ENCODE measurements at places on chromosomes 4 and X.
A peak's percentile ranks its signal among the peaks of the same experiment; 100 is the strongest.

GRCh38 chrX:153459986-153460385 is 10.4 kb downstream of the HAUS7 start:
- DNase-seq: peak; percentile 42

DNA sequence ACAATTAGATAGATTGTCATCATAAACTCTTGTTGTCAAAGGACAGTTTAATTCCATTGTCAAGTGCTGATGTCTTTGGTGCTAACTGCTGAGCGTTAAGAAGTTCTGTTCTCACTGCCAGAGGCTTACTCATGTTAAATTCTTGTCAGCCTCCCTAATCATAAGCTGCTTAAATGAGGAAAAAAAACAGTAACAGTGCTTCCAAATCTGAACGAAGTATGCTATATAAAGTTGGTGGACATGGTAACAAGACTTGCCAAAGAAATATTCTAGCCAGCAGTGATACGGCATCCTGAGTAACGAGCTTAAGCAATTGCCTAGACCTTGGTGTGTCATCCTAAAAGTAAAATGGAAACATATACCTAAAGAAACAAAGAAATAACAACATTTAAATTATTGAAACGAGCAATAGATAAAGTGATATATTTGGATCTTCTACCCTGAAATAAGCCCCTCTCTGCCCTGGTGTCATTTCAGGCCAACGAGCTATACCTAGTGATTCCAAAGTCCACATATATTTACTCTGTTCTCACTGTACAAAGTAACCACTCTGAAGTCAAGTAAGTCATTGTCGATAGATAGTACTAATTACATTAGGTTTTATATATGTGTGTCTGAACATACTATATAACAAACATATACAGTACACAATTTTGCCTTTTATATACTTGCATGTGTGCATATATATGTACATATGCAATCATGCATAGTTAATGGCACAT is 339.7 kb upstream of the HS3ST1 start:
- DNase-seq: no peak

- DNase-seq: no peak
These were observed 126.7 kb downstream of the EMCN start for GRCh38 chr4:100391086-100391485.

GRCh38 chr4:147786031-147786430 is 54.1 kb downstream of the ARHGAP10 start:
- DNase-seq: no peak

DNA sequence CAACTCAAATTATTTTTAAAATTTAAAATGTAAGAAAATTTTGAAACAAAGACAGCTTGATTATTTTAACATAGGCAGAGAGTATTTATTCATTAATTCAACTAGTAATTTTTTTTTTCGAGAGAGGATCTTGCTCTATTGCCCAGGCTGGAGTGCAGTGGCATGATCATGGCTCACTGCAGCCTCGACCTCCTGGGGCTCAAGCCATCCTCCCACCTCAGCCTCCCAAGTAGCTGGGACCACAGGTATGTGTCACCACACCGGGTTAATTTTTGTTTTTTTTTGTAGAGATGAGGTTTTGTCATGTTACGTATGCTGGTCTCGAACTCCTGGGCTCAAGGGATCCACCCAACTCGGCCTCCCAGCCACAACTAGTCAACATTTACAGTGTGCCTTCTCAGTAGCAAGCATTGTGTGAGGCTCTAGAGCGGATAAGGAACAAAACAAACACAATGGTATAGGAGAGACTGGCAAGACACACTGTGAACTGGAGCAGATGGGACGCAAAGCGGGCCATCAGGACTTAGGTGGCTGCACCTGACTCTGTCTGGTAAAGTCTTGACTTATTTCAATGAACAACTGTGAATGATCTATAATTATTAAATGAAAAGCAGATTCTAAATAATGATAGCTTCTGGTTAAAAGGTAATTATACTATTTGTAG is 21.6 kb downstream of the SETD7 start:
- no peak for DNase-seq

GRCh38 chrX:46260499-46260898 is 284.7 kb downstream of the ZNF674 start:
- no peak for DNase-seq

DNA sequence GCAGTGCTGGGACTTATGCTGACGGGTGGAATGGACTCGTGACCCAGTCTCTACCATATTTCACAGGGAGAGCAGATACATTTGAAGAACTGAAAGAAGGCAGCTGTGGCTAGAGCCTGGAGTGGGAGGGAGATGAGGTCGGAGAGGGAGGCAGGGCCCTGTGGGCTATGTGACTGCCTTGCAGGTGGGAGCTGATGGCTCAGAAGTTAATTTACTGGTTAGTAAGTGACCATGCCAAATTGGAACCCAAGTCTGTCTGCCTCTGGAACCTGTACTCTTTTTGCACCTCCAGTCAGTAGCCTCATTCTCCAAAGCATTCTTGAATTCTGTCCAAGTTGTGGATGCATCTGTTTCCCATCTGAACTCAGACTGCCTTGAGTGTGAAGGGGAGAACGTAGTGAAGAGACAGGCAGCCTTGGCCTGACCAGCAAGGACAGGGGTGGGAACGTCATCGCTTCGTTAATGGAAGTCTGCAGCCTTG is 92.3 kb downstream of the REPS2 start:
- DNase-seq: no peak

GRCh38 chr4:1195891-1196401 is 23.6 kb upstream of the SPON2 start:
- no peak for DNase-seq

DNA sequence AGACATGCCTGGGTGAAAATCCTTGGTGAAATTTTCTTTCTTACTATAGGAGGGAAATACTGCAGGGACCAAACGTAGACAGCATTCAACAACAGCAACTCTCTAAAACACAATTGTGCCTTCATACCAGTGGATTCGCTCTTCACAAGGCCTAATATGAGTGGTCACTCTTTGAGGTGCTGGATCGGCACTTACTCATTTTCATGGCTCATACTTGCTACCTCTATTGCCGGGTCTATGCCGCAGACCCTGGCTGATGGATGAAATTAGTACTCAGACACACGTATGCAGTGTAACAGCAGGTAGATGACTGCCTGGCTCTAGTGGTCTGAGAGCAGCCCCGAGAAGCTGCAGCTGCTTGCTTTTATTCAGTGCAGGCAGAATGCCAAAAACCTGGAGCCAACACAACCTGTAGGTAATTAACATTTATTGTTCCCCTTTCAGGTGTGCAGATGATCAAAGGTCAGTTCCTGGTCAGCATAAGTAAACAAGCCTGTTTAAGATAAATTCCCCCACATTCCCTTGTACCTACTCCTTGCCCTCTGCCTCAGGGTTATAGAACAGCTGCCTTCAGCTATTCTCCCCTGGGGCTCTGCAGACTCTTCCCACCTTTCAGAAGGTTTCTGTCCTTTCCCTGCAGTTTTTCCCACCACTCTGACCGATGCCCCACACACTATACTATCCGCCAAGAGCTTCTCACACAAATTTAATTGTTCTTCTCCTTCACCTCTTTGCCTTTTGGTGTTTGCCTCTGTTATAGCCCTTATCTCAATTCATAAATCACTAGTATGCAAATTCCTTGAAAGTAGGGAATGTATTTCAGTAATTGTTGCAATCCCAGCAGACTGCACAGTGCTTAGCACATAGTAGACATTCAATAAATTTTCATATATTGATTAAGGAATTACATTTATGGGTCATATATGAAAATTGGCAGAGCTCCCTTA is 210.0 kb downstream of the SPANXN3 start:
- no peak for DNase-seq

GRCh38 chr4:76892001-76892400 is 5.9 kb downstream of the SOWAHB start:
- DNase-seq: no peak

- DNase-seq: no peak
These were observed 52.3 kb upstream of the CLNK start for GRCh38 chr4:10736895-10737294.

GRCh38 chrX:39402158-39402557 is 600.9 kb downstream of the MID1IP1 start:
- no peak for DNase-seq

GRCh38 chr4:153421941-153422340 is 44.2 kb upstream of the TMEM131L start:
- no peak for DNase-seq

GRCh38 chr4:80058740-80059139 is 14.3 kb downstream of the ANTXR2 start:
- DNase-seq: no peak

DNA sequence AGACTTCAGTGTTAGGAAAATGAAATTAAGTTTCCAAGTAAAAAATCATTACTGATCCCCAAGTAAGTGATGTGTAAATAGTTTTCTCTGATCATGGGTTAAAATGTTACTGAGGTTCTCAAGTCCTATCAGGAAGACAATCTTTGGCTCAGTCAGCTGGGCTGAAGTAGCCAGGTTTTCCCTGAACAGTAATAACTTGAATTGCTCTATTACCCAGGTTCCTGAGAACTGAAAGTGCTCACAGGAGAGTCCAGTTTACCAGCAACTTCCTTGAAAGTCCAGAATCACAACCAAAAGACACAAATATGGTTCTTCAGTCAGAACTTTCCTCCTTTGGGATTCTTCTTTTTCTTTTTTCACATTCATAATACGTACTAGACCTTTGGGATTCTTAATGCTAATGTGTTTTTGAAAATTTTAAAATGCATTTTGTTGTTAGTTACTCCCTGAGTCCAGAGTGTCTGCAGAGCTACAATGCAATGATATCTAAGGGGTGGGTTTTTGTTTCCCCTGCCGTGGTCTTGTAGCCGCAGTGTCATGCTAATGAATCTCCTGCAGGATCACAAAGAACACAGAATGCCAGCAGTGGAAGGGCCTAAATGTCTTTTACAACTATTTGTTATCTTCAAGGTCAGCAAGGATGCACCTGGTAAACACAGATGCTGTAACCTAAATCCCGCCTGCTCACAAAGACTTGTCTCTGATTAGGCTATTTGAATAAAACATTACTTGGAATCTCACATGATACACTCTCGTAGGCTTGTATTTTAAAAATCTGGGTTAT is 439.8 kb upstream of the NR3C2 start:
- DNase-seq: no peak

DNA sequence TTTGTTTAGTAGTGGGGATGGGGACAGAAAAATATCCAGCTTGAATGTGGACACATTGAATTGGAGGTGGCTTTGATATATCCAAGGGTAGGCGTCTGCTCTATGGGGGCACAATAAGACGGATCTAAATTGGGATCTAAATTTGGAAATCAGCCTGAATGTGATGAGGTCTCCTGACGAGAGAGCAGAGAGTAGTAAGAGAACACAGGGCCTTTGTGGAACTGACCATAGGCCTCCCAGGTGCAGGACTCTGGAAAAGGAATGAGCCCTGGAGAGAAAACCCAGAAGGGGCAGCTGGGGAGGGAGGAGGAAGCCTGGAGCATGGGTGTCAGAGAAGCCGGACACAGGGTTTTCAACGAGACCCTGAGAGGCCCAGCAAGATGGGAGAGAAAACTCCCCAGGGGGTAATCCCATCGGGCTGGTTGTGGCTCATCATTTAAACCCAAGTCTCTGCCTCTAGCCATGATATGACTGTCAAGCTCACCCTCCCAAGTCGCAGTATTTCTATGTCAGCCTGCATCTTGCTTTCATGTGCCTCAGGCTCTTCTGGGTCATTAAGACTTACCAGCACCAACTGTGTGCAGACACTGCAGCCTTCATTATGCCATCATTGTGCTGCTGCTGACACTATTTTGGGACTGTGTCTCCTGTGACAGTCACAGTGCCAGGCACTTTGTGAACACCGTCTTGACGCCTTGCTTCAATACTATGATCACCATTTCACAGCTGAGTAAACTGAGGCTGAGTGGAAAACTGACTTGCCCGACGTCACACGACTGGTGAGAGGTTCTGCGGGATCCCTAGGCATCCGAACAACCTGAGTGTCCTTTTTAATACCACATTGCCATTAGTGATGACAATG is 57.1 kb downstream of the ANAPC4 start:
- DNase-seq: no peak

- DNase-seq: no peak
These were observed 124.3 kb downstream of the HS6ST2 start for GRCh38 chrX:132834109-132834508.

GRCh38 chr4:13539619-13540445 is 4.5 kb downstream of the NKX3-2 start:
- no peak for DNase-seq

DNA sequence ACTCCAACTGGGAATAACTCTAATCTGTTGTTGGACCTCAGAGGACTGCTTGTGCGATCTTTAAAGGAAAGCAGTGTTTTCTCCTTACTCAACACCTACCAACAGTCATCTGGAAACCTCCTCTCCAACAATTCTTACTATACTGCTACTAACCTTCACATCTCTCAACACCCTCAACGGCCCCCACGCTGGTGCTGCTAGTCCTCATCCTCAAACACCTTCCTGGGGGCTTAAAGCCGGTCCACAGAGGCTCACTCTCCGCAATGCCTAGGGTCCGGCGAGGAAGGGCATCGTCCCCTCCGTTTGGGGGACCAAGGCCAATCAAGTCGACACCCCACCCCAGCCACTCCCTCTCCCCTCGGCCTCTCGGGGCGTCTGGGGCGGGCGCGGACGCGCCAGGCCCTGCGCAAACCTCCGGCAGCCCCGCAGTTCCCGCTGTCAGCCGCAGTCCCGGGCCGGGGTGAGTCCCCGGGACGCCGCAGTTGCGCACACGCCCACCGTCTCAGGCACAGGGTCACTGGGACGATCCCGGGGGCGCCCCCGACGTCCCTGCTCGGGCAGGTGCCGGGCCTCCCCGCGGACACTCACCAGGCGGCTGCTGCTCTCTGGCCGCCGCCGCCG is 418 bp downstream of the TAB3 start:
- DNase-seq: no peak

DNA sequence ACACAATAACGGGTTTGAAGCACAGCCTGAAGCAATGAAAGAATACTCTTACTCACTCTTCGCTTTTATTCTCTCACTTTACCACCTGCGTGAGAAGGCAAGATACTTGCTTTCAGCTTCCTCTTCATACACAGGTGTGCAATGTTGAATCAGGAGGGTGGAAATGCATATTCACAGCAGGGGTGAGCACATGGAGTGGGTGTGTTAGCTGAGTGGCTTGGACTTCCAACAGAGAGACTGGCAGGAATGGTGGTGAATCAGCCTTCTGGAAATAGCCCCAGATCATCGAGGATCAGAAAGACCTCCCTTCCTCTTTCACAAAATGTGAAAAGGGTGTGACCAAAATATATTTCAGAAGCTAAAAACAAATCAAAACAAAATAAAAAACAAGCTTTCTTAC is 521.2 kb downstream of the STIM2 start:
- DNase-seq: no peak

GRCh38 chrX:9644335-9644734 is 121.3 kb downstream of the GPR143 start:
- DNase-seq: no peak
